Progenitor cell of endocrine pancreas (in vitro differentiated cells): ENCODE measurements at places on chromosomes 6 and 20.

- DNase-seq = no peak
Observed at GRCh38 chr6:14172562-14172961, 55.0 kb downstream of the CD83 start.

DNA sequence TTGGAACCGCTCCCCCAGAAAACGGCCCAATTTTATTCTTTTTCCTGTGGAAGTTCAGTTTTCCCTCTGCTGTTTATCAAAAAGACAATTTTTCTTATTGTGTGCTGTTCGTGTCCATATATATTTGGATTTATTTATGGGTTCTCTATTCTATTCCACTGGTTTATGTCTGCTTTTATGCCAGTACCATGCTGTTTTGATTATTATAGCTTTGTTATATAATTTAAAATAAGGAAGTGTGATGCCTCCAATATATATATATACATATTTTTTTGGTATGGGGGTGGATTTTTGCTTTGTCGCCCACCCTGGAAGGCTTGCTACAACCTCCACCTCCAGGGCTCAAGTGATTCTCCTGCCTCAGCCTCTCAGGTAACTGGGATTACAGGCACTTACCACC, 103.3 kb downstream of the TFAP2B start:
- no peak for DNase-seq

- DNase-seq = no peak
Observed at GRCh38 chr6:34576286-34576955, 20.3 kb upstream of the SPDEF start.

- no peak for DNase-seq
Observed at GRCh38 chr6:72035966-72036365, 149.6 kb downstream of the RIMS1 start.

DNA sequence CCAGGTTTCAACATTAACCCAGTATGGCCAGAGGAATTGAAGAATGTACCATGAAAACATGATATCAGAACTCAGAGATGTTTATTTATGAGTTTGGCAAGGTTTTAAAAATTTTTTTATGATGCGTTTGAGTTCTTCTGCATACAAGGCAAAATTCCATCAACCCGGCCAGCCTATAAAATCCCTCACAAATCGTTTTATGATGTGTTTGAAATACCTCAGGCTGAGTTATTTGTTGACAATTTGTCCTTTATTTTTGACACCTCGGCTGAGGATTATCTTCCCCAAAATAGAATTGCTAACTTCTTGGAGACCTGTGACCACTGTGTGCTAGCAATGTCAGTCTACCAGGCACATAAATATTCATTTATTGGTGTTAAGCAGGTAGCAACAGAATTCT, 91.9 kb upstream of the SLC24A3 start:
- DNase-seq = no peak

- DNase-seq = no peak
Observed at GRCh38 chr6:105077596-105078385, 102.0 kb downstream of the POPDC3 start.

DNA sequence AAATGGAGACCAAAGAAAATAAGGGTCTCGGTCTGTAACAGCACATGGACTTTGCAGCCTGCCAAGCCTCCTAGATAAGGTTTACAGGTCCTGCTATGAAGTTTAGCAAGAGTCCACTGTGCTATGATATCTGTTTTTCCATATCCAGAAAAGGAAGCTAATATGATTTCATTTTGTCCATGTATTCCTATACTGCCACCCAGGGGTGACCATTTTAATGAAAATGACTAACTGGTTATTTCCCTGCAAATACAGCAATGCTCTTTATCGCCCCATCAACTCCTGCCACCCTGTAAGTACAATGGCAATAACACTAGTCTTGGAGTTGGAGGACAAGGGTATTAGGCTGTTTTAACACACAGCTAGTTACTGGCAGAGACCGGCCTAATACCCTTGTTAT, 115.2 kb upstream of the GLP1R start:
- DNase-seq = no peak

- no peak for DNase-seq
Observed at GRCh38 chr6:25703005-25703404, 51.0 kb downstream of the SCGN start.

DNA sequence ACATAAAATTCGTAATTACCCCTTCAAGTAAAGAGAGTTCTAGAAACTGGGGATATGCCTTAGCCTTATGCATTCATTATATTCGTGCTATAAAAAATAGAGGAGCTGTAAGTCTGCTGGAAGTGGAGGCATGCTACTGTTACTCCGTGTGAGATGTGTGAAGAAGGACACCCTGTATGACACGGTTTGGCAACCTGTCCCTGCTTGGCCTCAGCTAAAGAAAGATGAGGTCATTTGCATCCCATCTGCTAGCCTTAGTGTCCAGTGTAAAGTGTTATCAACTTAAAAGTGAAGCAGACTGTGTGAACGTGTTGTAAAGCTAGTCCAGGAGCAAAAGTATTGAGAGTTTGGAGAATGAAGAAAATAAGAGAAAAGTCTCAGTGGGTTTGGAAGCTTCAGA, 135.1 kb upstream of the RAB32 start:
- no peak for DNase-seq

DNA sequence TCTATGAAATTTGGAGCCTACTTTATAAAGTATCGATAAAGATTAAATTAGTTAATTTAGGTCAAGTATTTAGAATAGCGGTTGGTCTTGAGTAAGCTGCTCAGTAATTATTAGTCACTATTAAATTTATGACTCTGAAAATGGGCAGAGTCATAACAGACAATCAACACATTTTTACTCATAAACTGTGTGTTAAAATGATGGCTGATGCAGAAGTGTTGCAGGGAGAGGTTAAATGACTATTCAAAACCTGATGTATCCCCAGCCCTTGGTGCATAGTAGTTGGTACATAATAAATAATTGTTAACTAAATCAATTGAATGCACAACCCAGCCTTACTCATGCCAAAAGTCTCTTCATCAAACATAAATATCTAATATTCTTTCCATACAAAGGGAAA, 30.6 kb downstream of the HIVEP2 start:
- DNase-seq = no peak

DNA sequence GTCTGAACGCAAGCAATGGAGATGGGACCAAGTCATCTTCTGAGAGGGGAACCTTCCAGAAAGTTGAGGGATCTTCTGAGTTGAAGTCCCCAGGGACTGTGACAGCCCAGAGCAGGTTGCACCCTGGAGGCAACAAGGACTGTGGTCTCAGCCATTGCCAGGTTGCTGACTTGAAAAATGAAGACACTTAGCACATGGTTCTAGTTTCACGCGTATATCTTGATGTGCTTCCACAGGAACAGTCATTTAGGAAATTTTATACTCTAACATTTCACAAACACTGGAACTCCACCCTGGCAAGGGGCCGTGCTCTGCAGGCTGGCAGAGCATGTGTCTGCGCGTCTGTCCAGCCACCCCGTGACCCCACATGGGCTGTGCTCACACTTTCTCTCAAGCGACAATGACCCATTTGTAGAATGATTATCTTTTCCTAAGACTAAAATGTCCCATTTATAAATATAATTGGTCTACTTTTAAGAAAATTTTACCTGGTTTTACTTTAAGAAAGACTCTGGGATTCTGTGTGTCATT, 157.0 kb downstream of the ERMARD start:
- no peak for DNase-seq

DNA sequence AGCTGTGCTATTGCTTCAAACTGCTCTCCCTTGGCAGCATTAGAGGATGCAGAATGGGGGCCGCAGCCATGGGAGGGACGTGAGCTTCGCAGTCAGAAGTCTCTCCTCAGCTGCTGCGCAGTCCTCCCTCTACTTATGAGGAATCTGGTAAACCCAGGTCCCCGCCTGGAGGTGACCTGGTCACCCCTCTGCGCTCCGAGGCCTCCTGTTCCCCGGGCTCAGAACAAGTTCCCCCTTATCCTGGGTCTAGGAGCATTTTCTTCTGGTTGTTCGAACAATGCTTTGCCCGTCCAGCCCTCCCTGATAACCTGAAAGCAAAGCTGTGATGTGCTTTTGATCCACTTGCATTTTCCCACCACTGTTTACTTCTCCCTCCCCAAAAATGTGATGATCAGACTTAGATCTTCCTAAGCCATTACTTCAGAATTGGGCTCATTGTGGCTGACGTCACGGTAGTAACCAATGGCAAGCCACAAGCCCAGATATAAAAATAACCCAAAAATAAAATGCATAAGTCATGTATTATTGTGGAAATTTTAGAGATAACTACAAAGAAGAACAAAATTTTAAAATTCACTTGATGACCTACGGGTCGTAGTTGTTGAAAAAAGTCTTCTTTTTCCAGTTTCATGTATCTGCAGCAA, 80.7 kb downstream of the SERAC1 start:
- no peak for DNase-seq

DNA sequence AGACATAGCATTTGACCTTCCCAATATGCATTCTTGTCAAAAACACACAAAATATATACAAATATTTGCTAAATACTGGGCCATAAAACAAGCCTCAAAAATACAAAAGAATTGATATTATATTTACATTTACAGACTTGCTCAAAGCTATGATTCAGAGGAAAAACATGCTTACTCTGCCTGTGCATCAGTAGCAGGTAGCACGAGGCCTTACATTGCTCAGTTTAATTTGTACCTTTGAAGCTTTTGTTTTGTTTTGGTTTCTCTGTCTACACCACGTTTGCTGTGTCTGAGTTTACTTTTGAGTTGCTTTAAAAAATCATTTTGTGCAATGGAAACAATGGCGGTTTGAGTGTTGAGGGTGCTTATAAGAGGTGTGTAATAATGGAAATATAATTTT, 99.3 kb downstream of the PHF3 start:
- no peak for DNase-seq

DNA sequence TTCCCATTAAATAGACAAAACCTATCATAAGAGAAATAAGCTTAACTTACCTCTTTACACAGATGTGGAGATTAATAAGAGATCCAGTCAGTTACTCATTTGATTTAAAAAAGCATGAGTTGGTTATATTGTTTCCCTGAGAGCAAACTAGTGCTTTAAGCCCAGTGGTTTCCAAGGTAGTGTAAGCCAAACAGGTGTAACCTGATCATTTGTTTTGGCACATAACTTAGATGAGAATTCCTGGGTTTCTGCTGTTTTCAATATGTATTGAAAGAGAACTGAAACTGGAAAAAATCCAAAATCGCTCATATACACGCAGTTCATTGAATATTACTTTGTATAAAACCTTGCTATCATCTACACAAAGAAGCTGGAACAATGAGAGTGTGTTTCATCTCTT, 30.5 kb upstream of the SMIM8 start:
- no peak for DNase-seq

DNA sequence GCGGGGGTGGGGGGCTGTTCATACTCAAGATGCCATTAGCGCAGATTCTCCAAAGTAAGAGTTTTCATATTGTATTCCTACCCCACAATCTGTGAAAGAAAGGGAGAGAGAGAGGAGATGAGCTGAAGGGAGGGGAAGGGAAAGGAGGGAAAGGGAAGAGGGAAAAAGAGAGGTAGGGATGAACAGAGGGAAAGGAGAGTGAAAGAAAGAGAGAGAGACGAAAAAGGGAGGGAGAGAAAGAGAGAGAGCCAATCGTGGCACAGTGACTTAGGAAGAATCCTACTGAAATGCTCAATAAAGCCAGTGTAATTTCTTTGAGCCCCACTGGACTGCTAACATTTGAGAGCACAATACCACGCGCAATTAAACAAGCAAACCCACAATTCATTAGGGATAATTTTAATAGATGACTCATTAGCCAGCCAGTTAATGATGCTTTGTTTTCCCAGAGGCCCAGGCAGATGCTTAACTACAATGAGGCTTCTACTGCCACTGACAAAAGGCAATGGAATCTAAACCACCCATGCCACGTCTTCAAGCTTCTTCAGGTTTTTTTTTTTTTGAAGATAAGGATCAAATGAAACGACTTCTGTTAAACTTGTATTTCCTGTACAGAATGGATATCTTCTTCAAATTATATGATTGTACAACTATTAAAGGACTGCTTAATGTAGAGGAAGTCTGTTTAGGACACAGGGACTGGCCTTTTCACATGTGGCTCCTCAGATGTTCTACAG, 306.8 kb downstream of the FOXC1 start:
- no peak for DNase-seq

- no peak for DNase-seq
Observed at GRCh38 chr20:50286609-50287008, 96.0 kb downstream of the CEBPB start.

DNA sequence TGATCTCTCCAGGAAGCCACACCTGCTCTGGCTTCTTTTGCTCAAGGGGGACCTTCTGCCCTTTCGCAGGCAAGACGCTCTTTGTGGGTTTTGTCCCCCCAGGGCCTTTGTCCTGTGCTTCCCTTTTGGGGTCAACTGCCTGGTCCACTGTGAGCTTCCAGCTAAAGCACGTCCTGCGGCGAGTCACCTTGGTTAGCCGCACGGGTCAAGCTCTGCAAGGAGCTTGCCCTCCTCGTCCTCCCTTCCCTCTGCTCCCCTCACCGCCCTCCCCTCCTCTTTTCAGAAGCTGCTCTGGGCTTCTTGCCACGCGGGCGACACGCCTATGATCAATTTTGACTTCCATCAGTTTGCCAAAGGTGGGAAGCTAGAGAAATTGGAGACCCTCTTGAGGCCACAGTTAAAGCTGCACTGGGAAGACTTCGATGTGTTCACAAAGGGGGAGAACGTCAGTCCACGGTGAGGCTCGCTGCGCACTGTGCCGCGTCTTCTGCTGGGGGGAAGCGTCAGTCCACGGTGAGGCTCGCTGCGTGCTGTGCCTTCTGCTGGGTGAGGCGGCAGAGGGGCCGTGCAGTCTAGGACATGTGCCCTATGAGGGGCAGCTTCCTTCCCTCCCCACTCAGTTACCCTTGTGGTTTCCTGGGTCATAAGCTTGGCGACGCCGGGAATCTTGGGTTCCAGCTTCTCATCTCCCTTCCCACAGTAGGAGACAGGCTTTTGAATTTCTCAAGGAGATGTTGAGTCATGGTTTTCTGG, 80.2 kb downstream of the SYNJ2 start:
- DNase-seq = no peak

DNA sequence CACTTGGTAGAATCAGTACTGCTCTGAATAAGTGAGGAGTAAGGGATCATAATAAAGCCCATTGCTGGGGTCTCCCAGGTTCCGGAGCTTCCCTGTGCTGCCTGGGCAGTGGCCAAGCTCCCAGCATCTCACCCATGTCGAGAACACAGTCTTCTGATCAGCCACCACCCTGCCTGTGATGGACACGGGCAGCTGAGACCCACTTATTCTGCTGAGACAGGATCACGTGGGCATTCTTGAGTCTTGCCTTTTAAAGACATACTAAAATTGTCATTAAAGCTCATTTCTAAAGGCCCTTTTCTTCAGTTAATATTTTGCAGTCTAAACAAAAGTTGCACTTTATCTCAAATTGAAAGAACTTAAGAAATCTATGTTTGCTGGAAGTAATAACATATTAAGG, 42.7 kb upstream of the SLC22A2 start:
- no peak for DNase-seq

- no peak for DNase-seq
Observed at GRCh38 chr20:23187751-23188150, 101.6 kb upstream of the CD93 start.

GRCh38 chr20:35984382-35984781, 16.0 kb downstream of the CNBD2 start:
- no peak for DNase-seq

DNA sequence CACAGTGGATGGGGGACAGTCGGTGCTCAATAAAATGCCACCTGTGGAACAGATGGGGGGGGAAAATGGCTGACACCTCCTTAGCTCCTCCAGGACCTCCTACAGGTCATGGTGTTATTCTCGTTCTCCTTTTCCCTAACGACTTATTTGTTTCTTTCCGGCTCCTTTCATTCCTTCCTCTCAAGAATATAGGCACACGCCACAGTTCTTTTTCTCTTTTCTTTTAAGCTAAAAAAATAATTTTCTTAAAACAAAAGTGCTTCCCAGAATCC, 1.4 kb upstream of the RNASET2 start:
- no peak for DNase-seq
